ENCODE measurements at places on chromosomes 7 and 10.

DNA sequence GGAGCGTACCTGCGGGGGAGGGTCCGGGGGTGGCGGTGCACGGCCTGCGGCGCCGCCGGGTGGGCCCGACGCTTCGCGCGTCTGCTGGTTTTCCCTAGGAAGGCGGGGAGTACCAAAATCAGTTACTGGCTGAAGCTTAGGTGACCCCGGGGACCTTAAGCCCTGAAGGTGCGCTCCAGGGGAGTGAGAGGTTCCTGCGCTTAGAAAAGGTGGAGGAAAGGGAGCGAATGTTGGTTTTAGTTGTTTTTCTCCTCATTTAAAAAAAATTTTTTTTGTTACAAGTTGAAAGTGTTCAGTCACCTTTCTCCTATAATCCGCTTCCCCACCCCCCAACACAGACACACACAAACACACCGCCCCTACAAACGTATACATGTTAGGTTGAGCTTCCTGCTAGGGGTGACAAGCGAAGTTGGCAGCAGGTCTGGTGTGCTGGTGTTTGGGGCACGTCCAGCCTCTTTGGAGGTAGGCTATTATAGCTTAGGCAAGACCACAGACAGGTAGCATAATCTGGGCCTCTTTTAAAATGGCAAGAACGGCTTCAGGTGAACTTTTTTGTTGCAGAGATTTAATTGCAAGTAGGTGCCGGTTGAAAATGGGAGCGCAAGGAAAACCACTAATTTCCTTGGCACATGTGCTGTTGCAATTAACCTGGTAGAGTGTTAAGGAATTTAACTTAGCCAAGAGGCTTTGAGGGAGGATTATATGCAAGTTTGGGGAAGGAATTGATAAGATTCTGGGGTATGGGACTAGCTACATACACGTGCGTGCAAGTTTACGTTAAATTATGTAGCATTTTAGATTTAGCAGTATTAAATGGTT lies 945 bp downstream of the ADD3 start:
- DNase-seq = peak; percentile 25

DNA sequence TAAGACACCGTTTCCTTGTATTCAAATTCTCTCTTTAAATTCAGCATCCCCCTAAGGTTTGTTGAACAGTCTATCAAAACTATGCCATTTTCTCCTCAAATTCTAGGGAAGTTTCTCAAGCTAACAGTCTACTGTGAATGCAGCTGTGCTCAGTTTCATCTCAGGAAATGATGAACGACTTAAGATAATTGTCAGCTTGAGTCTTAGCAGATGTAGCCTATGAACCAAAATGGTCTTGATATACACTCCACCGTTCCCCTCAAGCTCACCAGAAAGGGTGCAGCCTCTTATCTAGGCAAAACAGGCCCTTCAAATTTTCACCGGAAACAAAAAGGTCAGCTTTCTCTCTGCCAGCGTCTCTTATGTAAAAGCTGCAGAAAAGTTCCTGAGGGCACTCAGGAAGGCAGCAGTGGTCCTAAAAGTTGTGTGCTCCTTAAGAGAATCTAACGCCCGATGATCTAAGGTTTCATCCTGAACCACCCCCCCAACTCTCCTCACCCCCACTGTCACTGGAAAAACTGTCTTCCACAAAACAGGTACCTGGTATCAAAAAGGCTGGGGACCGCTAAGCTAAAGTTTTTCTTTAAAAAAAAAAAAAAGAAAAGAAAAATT lies 2.1 kb downstream of the DNAJC9 start:
- DNase-seq = peak; percentile 10

- peak; percentile 53 for DNase-seq
Observed at GRCh38 chr10:35758076-35758475, 116.0 kb upstream of the FZD8 start.

DNA sequence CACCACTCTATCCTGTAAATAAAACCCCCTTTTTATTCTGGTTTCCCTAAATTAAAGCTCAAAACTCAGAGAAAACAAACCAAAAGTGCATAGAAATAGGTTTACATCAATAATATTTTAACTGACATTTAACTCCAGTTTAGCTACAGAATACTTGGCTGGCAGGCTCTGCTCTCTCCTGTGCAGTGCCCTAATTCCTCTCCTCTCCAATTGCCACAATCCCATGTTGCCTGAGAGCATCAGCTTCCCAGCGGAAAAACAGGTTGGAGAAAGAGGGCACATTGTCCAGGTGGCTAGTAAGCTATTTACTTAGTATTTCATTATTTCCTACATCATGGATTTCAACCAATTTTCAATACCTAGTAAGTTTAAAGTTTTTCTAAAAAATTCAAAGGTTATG lies 8.7 kb downstream of the SEMA3E start:
- DNase-seq = no peak

- DNase-seq = no peak
Observed at GRCh38 chr7:74526780-74527179, 73.1 kb downstream of the GTF2IRD1 start.

GRCh38 chr10:22997096-22997495 lies 69.2 kb downstream of the ARMC3 start:
- peak; percentile 64 for DNase-seq

GRCh38 chr7:132609222-132609621 lies 33.0 kb upstream of the PLXNA4 start:
- DNase-seq = peak; percentile 37

- no peak for DNase-seq
Observed at GRCh38 chr10:101289541-101289940, 60.3 kb upstream of the LBX1 start.
